NCI-H1930 (cell line): ENCODE measurements at places on chromosomes 1 and 21.

DNA sequence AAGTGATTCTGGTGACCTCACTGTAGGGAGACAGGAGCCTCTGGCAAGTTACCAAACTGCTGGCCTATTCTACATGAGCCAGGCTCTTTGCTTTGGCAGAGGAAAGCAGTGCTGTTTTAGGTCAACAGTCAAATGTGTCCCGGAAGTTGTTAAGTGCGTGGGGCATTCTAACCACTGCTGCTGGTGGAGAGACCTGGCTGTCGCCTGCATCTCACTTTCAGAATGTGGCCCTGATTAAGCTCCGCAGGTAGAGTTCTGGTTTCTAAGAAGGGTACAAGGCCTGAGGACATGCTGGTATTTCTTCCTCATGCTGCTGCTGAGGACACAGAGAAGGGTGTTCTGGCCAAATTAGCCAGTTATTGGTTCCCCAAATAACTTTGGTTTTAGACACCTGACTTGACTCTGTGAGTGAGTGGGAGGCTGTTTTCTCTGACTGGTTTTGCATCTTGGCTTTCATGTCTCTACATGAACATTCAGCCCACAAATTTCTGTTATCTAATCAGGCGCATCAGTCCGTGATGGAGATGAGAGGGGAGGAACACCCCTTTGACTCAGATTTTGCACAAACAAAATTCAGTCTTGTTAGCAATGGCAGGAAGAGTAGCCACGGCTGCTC lies 120.8 kb downstream of the LMO4 start:
- no peak for DNase-seq

DNA sequence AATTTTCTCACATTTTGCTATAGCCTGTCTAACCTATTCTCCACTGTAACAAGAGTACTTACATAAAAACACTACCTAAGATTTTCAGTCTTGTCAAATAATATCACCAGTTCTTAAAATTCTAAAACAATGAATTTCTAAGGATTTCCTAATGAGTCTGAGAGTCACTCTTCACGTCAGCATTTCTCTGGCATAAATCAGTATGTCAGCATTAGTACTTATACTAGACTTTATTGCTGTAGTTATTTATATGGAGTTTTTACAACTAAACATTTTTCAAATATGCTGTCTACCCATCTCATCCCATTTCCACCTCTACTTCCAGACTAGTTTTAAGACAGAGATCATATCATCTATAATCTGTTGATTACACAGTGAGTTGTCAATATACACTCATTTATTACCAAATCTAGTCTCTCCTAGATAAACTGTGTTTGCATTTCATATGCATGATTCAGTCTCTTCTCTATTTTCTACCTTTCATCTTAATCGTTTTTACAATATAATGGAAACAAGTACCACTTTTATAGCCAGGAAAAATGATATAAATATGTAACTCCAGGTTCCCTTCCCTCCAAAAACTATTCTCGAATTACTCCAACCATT lies 32.8 kb downstream of the LIN9 start:
- DNase-seq, result no peak

DNA sequence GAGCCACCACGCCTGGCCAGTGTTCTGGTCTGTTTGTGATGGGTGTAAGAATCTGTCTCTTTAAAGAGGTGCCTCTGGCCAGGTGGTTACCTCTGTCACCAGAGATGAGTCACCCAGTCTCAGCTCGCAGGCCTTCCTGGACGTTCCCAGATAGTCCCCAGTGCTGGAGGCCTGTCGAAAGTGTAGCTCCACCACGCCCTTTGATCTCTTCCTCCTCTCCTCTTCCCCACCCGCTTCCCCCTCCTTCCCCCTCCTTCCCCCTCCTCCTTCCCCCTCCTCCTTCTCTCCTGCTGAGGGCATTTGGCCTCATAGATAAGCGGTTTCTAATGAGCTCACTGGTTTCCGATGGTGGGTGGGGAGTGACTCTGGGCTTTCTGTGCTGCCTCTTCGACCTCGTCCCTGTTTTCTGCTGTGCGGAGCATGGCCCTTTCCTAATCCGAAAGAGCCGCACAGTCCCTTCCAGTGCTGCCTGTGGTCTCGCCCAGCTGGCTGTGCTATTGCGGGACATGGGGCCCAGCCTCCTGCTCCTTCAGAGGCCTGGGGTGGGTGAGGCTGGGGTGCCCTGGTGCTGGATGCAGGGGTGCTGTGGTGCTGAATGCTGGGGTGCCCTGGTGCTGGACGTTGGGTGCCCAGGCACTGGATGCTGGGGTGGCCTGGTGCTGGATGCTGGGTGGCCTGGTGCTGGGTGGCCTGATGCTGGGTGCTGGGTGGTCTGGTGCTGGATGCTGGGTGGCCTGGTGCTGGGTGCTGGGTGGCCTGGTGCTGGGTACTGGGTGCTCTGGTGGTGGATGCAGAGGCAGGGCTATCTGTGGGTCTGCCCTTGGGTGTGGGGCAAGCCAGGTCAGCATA lies 19.2 kb downstream of the AGPAT3 start:
- DNase-seq, result no peak

GRCh38 chr1:26224606-26225005 lies 9.4 kb upstream of the CEP85 start:
- DNase-seq, result no peak

- no peak for DNase-seq
Measured at GRCh38 chr1:115051850-115052249, 22.2 kb downstream of the TSHB start.

DNA sequence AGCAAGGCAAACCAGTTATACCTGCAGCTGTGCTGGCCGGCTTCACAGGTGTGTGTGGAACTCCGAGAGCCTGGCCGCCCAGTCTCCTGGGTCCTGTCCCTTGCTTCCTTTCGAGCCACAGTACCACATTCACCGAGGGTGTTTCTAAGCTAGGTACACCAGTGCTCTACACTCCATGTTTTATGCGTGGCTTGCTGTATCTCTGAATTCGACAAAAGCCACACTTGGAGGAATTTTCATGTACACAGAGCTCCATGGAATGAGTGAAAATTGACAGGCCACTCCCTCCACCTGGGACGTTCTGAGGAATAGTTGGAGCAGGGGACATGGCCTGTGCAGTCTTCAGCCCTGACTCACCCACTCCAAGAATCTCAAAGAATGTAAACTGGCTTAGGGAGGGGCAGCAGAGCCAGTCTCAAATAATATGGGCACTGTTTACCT lies 14.0 kb downstream of the ETS2 start:
- no peak for DNase-seq

DNA sequence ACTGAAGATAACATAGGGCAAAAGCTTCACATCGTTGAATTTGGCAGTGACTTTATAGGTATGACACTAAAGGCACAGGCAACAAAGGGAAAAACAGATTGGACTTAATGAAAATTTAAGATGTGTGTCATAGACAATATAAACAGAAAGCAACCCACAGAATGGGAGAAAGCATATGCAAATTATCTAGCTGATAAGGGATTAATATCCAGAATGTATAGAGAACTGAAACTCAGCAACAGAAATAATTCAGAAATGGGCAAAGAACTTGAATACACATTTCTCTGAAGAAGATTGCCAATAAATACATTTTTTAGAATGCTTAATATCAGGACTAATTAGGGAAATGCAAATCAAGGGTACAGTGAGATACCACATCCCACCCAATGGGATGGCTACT lies 55.2 kb upstream of the ANGPTL1 start:
- DNase-seq, result no peak

GRCh38 chr1:219220945-219221344 lies 47.3 kb downstream of the LYPLAL1 start:
- no peak for DNase-seq

DNA sequence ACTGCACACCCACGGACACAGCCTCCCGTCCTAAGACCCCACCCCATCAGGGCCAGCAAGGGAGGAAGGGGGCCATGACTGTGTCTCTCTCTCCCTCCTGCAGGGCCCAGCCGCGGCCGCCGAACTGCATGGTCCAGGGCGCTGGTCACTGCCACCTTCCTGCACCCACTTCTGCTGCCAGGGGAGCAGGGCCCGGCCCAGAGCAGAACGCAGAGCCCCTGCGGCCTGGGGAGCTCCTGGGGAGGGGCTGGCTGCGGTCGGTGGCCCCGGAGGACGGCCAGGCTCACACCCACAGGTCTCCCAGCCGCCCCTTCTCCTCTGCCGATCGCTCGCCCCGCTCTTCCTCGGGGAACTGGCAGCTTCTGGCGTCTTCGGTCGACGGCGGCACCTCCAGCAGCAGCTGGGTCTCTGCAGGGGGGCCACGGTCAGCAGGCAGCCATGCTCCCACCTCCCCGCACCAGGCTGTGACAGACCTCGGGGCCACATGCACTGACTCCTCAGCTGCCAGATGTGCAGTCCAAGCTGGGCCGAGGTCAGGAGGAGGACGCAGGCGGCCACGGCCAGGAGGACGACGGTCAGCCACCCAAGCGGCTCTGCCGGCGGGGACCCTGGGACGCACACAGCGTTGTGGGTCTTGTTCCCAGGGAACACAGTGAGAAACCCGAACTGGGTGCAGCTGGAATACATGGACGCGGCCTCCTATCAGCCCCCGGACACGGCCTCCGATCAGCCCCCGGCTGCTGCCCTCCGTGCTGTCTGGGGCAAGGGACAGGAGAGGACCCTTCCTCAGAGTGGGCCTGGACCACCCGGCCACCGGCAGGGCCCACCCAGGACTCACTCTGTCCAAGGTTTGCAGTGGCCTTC lies 2.6 kb downstream of the TNFRSF18 start:
- DNase-seq, result no peak

DNA sequence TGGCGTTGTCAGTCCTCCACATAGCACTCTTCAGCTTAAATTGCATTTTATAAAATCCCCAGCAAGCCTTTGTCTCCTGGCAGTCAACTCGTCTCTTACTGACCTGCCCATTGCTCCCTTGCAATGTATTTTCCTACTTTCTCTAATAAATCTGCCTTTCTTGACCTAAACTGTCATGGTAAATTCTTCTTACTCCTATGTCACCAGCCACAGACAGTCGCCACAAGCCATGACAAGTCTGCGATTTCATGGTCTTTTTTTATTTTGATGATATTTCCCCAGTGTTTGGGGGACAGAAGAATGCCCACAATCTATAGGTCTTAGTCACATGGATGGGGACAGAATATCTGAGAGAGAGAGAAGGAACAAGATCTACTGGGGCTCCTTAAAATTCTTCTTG lies 8.4 kb downstream of the IFNAR2 start:
- no peak for DNase-seq

- no peak for DNase-seq
Measured at GRCh38 chr1:60035921-60036320, 37.6 kb downstream of the C1orf87 start.

GRCh38 chr1:203177470-203178039 lies 1.9 kb upstream of the MYBPH start:
- no peak for DNase-seq

DNA sequence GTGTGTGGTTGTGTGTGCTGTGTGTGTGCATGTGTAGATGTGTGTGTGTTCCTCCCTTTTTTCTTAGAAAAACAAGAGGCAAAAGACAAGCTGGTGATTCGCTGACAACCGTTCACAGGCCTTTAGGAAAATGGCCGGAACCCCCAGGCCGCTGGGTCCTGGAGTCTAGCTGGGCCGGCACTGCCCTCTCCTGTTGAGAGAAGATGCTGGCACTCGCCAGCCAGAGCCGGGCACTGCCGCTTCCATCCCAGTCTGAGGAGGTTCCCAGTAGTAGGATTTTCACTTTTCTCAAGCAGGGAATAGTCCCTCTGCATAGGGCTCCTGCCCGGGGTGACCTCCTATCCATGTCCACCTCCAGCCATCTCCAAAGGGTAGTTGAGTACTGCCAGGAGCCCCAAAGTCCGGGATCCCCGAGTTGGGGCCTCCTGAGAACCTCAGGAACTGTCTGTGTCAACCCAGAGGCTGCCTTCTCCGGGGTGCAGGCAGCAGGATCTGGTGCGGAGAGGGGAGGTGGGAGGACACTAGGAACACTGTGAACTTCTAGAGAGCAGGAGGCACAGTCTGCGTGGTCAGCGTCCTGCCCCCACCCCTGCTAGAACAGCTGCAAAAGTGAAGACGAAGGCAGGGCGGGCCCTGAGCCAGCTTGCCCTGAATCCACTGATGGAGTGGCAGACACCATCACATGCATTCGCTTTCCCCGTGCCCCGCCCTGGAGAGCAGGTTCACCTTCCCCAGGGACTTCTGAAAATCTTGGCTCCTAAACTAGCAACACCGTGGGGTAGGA lies 44.1 kb upstream of the ARHGEF16 start:
- DNase-seq, result peak; percentile 29

DNA sequence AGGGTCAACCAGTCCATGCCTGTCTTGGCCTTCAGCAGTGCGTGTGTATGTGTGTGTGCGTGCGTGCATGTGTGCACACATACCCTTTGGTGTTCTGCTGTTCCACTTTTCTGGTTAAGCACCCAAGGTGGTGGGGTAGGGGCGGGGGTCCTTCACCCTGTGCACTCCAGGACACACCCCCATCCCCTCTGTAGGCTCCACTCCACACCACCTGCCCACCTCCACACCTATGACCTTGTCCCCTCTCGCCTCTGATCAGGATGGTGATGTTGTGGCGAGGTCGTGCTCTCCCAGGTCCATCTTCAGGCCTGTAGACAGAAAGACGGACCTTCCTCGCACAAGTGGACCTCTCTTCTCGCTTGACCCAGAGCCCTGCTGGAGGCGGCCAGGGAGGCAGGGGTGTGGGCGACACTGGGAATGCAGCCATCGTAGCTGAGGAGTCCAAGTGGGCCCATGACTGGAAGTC lies 44.6 kb downstream of the WDR4 start:
- DNase-seq, result no peak

- no peak for DNase-seq
Measured at GRCh38 chr1:56300836-56301235, 278.5 kb downstream of the PLPP3 start.

GRCh38 chr1:68268896-68269483 lies 36.7 kb upstream of the WLS start:
- DNase-seq, result no peak

DNA sequence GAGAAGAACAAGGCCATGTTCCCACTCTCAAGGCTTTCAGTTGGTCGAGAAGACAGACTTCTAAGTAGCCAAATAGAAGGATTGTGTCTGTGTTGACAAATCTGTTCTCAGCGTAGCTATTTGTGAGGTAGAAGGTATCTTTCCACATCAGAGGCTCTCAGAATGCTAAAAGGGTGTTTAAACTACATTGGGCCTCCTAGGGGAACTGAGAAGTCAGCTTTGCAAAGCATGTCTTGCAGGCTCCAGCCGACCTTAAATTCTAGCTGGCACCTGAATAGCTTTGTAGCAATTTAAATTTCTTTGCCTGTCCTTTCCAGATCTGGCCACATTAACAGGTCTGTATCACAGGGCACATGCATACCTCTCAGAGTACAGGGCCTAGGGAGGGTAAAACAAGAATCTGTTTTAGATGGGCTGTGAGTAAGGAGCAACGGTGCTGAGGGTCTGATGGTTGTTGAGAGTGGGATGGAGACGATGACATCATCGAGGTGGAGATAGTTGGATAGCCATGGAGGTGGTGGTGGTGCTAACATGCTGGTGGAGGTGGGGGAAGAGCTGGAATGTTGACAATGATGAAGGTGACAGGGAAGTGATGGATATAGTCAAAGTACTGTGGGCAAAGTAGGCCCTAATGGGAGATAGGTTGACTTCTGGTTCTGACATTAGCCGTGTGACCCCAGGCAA lies 17.0 kb upstream of the DMBX1 start:
- DNase-seq, result no peak

GRCh38 chr1:111559736-111560279 lies 56.4 kb upstream of the ADORA3 start:
- no peak for DNase-seq

GRCh38 chr1:30889511-30889910 lies 19.0 kb downstream of the SDC3 start:
- DNase-seq, result no peak

GRCh38 chr1:35888255-35888654 lies 5.2 kb downstream of the AGO1 start:
- DNase-seq, result no peak
